ENCODE measurements at places on chromosomes 1 and 21.

DNA sequence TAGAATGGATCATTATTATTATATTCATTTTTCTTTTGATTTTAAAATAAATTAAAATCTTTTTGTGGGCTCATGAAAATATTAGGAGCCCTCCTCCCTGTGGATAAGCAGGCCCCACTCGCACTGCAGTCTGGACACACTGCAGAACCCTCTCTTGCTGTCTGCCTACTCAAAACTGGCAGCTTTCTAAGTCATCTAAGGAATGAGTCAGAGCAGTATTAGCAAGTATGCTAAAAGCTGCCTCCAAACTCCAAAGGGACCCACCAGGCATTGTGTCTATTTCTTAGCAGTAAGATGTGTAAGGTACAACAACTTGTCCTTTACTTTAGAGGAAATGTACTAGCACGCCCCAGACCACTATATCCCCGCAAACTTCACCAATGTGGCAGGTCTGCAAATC, 108.8 kb downstream of the SYF2 start:
- no peak for DNase-seq

DNA sequence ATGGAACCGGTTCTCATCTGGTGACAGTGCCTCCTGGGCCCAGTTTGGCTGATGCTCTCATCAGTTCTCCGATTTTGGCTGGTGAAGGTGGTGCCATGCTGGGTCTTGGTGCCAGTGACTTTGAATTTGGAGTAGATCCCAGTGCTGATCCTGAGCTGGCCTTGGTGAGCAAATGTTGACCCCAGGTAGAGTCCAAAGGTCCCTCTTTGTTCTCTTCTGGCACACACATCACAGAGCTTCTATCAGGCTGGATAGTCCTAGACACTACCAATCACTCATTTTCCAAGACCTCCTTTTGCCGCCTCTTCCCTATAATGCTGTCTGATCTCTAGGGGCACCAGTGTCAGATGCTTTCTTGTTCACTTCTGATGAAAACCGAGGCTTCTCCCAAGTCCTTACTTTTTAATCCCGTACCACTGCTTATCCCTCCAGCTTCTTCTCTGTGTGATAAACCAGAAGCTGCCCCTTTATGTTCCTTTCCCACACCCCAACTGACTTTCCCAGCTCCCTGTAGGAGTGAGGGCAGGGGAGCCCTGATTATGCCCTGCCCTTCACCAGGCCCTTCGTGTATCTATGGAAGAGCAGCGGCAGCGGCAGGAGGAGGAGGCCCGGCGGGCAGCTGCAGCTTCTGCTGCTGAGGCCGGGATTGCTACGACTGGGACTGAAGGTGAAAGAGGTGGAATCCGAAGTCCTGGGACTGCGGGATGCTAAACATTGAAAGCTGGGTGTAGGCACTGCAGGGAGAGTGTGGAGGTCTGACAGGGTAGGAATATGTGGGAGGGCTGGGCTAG, 11.1 kb downstream of the PSMD4 start:
- DNase-seq, result no peak

GRCh38 chr1:54378157-54378873, 27.9 kb downstream of the SSBP3 start:
- peak; percentile 71 for DNase-seq

DNA sequence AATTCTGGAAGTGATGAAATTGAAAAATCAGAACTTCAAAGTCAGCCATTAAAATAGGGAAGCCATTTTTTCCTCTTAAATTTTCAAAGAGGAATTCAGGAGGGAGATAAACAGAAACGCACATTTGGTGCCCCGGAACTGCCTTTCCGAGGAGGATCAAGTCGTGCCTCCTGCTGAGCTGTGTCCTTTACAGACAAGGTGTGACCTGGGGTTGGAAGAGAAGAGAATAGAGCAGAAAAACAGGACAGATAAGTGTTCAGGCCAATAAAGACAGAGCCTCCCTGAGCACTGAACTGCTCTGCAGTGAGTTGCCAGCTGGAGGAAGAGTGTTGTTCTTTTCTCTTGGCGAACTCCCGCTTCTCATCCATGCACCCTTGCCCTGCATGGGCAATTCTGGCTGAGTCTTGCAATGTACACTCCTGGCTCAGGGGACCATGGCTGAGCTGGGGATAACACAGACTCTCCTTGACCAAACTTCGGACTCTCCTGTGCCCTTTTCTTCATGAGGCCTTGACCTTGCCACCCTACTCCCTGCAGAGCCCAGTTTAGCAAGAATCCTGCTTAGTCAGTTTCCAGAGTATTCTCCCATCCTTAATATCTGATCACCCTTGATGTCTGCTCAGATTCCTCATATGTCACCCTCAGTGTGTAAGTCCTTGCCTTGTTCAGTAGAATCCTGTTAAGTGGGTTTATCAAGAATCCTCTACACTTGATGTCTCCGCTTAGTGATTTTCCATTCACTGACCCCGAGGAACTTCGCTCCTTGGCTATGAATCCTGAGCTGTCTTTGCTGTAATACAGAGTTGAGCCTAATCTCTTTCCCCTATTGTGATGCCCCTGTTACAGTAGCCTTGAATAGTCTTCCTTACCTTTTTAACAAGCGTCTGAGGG, 1.3 kb upstream of the MTARC1 start:
- no peak for DNase-seq

DNA sequence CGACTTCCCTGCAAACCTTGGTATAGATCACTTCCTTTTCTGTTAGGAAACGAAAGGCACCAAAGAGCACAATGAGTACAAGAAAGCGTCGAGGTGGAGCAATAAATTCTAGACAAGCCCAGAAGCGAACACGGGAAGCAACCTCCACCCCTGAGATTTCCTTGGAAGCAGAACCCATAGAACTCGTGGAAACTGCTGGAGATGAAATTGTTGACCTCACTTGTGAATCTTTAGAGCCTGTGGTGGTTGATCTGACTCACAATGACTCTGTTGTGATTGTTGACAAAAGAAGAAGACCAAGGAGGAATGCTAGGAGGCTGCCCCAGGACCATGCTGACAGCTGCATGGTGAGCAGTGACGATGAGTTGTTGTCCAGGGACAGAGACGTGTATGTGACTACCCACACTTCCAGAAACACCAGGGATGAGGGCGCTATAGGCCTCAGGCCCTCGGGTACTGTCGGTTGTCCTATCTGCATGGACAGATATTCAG, 18.5 kb downstream of the FAM89A start:
- DNase-seq, result no peak

DNA sequence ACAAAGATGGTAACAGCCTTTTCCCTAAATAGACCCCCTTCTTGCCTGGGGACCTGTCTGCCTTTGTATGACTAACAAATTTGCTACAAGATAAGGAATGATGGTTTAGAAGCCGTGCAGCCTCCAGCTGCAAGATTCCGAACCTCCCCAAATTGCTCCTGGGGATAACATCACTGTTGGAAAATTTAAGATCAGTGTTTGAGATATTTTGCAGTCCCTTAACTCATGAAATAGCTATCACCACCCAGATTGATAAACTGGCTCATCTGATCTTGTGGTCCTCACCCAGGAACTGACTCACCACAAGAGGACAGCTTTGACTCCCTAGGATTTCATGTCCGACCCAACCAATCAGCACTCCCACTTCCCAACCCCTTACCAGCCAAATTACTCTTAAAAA, 254.7 kb downstream of the USH2A start:
- no peak for DNase-seq

- no peak for DNase-seq
Measured at GRCh38 chr21:43829161-43829560, 35.9 kb upstream of the AGPAT3 start.

GRCh38 chr1:57925226-57925625, 501.4 kb upstream of the DAB1 start:
- DNase-seq, result no peak

DNA sequence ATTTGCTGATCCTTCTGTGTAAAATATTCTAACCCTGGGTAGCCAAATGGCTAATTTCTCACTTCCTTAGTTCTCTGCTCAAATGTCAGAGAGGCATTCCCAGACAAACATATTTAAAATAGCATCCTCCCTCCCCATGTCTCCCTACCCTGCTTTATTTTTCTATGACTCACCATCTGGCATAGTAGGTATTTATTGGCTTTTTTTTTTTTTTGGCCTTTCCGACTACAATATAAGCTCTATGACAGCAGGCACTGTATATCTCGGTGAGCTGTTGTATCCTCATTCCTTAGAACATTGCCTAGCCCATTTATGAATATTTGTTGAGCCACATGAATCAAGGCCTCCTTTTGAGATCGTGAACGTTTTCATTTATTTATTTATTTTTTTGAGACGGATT, 1.5 kb upstream of the NEK7 start:
- no peak for DNase-seq

DNA sequence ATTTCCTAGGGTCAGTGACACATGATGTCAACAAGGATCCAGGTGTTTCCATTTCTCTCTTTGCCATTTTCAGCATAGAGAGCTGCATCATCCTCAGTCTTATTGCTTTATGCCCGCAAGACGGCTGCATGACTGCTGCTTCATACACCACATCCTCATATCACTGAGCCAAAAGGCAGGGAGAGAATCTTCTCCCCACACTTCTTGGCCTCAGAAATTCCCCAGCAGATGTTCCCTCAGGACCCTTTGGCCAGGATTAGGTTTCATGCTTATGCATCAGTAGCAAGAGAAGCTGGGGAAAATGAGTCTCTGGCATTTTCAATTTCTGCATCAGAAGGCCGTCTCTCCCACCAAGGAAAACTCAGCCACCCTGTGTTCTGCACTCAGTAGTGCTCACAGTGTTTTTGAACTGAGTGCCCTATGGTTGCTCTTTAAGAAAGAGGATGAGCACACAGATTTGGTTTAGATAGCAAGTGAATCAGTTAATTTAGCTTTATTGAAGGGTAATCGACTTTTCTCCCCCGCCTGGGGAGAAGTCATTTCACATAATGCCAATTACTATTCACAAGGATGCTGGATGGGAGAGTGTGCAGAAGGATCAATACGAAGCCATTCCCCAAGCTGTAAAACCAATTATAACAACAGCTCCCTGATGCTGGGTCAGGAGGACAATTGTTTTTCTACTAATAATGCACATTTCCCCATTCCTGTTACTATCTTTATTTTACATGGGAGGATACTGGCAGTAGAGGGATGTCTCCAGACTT, 360.2 kb downstream of the HHIPL2 start:
- DNase-seq, result no peak

DNA sequence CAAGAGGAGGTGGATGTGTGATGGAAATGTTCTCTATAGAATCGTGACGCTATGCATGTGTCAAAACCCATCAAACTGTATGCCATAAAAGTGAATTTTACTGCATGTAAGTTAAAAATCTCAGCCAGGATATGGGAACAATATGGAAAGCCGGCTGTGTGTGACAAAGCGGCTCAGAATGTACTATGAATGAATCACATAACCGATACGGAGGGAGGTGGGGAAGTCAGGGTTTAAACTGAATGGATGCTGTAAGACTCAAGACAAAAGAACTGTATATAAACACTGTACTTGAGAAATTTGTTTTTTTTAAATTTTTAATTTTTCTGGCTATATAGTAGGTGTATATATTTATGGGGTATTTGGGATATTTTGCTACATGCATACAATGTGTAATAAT, 111.6 kb upstream of the PDE4B start:
- DNase-seq, result no peak

GRCh38 chr21:16181018-16181417, 451.2 kb downstream of the USP25 start:
- DNase-seq, result no peak

DNA sequence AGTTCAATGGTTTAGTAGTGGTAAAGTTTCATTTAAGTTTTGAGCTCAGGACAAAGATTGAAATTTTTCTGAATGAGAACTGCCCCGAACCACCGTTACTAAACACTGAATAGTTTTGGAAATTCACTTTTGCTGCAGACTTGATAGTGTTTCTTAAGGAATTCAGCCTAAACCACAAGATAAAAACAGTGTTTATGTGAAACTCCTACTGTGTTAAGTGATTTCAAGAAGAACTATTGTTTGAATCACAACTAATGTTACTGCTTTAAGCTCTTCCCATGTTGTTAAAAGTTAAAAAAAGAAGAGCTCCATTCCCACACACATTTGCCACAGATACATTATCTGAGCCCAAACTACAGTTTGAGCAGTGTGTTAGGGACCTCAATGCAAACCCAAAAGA, 159.2 kb downstream of the DYRK1A start:
- DNase-seq, result no peak

GRCh38 chr1:216464489-216464888, 41.2 kb upstream of the USH2A start:
- no peak for DNase-seq

- DNase-seq, result no peak
Measured at GRCh38 chr21:36841866-36842265, 124.6 kb downstream of the HLCS start.

GRCh38 chr21:33406493-33406892, 3.3 kb downstream of the IFNGR2 start:
- no peak for DNase-seq

- no peak for DNase-seq
Measured at GRCh38 chr1:12603224-12603623, 14.8 kb downstream of the DHRS3 start.

DNA sequence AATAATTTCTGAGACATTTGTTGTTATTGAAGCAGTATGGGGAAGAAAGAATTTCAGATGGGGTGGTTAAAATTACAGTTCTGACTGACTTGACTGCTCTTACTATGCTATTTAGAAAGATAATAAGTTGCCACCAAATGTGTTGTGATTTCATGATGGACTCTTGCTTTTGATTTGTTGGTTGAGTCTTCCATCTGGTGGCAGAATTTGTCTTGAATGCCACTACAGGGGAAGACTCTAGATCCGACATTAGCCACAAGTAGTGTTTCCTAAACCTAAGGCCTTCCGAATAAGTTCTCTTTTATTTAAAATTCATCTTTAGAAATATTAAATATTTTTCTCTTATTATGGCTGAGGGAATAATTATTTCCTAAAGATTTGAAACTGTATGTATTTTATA, 190.9 kb upstream of the ADGRL4 start:
- peak; percentile 23 for DNase-seq

DNA sequence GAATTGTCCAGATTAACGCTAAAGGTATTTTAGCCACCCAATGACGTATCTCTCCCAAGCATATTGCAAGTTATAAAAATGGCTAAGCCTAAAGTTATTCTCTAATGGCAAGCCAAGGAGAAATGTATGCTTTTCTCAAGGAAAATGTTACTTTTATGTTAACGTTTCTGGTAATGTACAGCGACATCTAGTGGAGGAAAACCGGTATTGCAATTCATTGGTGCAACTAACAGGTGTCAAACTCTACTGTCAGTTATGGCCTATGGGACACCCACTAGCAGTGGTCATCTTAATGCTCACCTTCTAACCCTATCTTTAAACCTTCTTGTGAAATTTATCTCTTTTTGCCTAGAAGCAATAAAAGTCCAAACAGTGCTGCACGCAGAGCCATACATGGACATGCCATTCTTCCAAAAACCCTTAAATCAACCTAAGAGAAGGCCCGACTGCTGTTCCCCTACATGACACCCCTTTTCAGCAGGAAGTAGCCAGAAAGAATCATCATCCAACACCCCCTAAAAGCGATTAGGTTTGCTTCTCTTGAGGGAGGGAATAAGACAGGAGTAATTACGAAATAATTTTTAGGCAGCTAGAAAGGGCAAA, 68.7 kb upstream of the LRIF1 start:
- peak; percentile 16 for DNase-seq

GRCh38 chr1:56940039-56940438, 25.8 kb downstream of the C8B start:
- no peak for DNase-seq

All from NT2/D1 (cell line).